ENCODE measurements at places on chromosomes 4 and X. TPM values are rescaled to one million over a fixed set of nuclear protein-coding genes. Genes with fewer than 3 reads are reported as not detected.
A peak's percentile ranks its signal among the peaks of the same experiment; 100 is the strongest.

The CLNK gene
- 0.31 TPM for total RNA-seq

The PAK3 gene
- total RNA-seq, result 0.31 TPM

- no peak overlapping the region for H3K4me3 ChIP-seq
- DNase-seq, result no peak
- no peaks in the 10 kb centered on the region for H3K4me1 ChIP-seq
- H3K27me3 ChIP-seq, result no peaks in the 10 kb centered on the region
- H3K27ac ChIP-seq, result no peak overlapping the region
Observed at GRCh38 chr4:114488301-114488982, 110.2 kb upstream of the UGT8 start.

DNA sequence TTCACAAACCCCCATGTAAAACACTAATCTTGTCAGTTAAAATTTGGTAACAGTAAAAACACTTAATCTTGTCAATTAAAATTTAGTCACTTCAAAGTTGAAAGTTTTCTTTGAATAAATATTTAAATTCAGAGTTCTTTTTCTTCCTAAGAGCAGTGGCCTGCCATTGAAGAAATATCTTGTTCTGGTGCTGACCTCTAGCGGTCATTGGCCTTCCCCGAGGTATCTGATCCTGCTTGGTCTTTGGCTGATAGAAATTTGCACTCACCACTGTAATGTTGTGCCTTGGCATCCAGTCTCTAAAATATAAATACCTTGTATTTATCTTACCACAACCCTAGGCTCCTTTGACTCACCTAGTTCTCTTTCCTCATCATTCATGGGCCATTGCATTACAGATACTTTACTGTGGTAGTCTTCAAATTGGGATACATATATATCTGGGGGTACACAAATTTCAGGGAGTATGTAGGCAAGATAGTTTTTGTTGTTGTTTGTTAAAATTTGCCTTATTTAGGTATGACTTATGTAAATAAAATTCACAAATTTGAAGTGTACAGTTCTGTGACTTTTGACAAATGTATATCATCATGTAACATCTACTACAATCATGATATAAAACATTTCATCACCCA lies 6.7 kb upstream of the ART3 start:
- no peaks in the 10 kb centered on the region for H3K36me3 ChIP-seq
- H3K4me1 ChIP-seq, result no peaks in the 10 kb centered on the region
- DNase-seq, result peak; percentile 70
- no peak overlapping the region for H3K27ac ChIP-seq
- no peaks in the 10 kb centered on the region for H3K27me3 ChIP-seq

- no peak overlapping the region for H3K27ac ChIP-seq
- DNase-seq, result no peak
- no peaks in the 10 kb centered on the region for H3K27me3 ChIP-seq
Observed at GRCh38 chr4:128796934-128797333, 12.6 kb upstream of the JADE1 start.
